Right renal pelvis (tissue), 4 donors: ENCODE measurements at places on chromosomes 1 and 21. TPM values are rescaled to one million over a fixed set of nuclear protein-coding genes. Genes with fewer than 3 reads are reported as not detected.

The SMCP gene
- polyA plus RNA-seq: not detected

The VASH2 gene
- 20.9 TPM for polyA plus RNA-seq

The CD1C gene
- polyA plus RNA-seq: 1.4 TPM

The TNFRSF4 gene
- polyA plus RNA-seq: 2.5 TPM

The CRYAA gene
- not detected for polyA plus RNA-seq

The CRP gene
- not detected for polyA plus RNA-seq

The PAX7 gene
- polyA plus RNA-seq: not detected

The PLA2G2D gene
- not detected for polyA plus RNA-seq

The KRTAP19-1 gene
- not detected for polyA plus RNA-seq

The ZBTB18 gene
- 31.8 TPM for polyA plus RNA-seq

The VHLL gene
- not detected for polyA plus RNA-seq

The ZNF496 gene
- 37.9 TPM for polyA plus RNA-seq

DNA sequence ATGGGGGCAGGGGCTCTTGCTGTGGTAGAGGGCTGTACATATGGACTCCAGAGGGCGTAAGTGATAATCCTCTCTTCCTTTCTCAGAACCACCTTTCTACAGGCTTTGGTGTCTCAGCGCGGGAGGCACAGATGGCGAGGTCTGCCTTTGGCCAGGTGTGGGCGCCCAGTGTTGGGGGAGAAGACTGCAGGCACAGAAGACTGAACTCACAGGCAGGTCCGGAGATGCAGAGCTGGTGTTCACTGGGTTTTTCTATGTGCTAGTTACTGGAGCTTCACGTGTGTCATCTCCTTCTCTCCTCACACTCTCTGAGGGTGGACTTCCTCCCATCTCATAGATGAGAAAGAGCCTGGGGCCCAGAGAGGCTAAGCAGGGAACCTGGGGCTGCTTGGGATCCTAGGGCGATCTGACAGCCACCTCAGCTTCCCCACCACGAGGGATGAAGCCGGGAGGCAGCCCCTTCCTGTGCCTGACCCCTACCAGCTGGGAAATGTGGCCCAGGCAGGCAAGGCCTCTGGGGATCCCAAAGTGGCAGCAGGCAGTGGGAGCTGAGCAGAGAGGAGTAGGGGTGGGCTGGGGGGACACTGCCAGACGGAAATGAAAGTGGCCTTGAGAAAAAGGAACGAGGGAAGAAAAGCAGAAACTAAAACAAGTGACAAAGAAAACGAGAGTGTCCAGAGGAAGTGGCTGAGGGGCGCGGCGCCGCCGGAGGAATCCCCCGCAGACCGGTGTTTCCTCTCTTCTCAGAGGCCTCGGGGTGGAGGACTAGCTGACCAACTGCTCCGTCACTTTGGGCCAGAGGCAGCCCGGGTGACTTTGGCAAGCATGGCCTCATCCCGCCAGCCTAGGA lies 191.6 kb downstream of the HIVEP3 start:
- no peak for DNase-seq

GRCh38 chr1:35924838-35925237 lies 6.1 kb upstream of the AGO3 start:
- no peak for DNase-seq

DNA sequence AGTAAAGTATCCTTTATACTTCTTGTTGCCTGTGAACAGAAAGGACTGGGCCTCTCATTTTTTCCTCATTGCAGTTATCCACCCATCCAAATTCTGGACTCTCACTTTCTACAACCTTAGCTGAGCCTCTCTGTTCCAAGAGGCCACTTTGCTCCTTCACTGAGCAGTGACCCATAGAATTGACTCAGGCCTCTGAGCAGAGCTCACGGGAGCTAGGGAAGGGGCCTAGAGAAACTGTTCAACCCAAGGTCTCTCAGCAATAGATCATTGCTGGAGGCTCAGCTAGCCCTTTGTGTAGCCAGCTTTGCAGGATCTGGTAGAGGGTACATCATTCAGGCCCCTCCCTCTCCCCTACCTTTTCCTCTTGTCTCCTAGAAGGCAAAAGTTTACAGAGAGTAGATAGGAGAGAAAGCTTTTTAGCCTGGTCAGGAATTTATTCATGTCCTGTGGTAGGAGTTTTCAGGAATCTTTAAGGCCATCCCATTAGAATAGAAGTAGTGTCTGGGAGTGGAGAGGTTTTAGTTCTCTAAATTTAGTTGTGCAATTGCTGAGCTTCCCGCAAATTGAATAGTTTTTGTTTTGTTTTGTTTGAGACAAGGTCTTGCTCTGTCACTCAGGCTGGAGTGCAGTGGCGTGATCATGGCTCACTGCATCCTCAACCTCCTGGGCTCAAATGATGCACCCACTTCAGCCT lies 6.7 kb downstream of the INTS3 start:
- DNase-seq: no peak

- DNase-seq: no peak
These were observed 22.4 kb downstream of the NOS1AP start for GRCh38 chr1:162091681-162092524.

- DNase-seq: no peak
These were observed 28.8 kb downstream of the TOR1AIP1 start for GRCh38 chr1:179910934-179911333.

- DNase-seq: no peak
These were observed 108.5 kb upstream of the HOOK1 start for GRCh38 chr1:59706303-59706599.

DNA sequence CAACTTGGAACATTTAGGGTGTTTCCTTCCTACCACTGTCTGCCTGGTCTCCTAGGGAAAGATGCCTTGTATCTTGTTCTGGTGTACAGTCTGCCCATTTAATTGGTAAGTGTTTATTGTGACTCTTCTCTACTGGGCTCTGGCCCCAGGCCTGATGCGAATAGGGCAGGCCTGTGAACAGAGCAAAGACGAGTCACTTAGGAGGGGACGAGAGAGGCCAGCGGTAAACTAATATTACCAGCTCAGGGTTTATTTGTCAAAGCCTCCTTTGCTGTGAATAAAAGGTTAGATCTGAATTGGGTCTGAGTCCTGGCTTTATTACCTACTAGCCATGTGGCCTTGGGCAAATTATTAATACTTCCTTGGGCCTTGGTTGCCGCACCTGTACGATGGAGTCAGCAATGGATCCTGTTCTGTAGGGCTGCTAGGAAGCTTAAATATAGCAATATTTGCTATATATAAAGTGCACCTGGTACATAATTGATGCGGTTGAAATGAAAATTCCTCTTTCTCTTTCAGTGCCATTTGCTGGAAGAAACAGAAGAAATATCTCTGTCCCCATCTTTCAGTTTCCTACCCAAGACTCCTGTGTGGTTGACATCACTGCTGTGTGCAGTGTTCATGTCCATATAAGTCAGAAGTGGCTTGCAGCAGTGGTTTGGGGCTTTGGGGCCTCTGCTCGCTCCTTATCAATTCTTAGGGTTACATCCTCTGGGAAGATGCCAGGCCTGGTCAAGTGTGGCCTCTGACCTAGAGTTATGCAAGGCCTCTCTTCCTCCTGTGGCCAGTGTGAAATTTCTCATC lies 32.4 kb downstream of the MAPKAPK2 start:
- DNase-seq: no peak

DNA sequence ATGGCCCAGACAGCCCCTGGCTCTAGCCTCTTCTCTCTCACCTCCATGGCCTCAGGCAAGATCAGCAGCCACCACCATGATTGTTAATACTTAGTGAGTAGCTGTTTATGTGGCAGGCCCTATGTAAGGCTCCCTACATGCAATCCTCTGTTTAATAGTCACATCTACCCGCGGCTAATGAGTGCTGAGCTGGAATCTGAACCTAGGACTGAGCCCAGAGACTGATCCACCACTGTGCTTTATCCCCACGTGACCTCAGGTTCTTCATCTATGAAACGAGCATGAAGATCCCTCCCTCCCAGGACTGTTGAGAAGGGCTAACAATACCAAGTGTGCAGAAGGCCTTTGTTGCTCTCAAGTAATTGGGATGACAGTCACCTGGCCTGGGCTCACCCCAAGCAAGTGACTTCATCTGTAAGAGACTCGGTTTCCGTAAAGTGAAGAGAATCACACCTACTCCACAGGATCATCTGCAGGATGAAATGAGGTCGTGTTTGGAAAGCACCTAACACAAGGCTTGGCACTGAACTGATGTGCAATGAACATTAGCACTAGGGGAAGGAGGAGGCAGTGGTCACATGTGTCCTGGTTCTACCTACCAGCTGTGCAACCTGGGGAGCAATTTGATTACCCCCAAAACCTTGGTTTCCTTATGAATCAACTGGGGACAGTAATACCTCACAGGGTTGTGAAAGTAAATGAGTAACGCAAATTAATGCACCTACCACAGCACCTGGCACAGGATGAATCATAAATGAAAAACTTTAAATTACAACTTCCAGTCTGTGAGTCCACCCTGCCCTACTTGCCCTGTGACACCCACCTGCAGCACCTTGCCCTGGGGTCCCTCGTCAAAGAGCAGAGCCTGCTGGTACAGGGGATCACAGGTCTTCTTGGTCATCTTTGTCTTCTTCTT lies 37.2 kb downstream of the RIMS3 start:
- DNase-seq: no peak

DNA sequence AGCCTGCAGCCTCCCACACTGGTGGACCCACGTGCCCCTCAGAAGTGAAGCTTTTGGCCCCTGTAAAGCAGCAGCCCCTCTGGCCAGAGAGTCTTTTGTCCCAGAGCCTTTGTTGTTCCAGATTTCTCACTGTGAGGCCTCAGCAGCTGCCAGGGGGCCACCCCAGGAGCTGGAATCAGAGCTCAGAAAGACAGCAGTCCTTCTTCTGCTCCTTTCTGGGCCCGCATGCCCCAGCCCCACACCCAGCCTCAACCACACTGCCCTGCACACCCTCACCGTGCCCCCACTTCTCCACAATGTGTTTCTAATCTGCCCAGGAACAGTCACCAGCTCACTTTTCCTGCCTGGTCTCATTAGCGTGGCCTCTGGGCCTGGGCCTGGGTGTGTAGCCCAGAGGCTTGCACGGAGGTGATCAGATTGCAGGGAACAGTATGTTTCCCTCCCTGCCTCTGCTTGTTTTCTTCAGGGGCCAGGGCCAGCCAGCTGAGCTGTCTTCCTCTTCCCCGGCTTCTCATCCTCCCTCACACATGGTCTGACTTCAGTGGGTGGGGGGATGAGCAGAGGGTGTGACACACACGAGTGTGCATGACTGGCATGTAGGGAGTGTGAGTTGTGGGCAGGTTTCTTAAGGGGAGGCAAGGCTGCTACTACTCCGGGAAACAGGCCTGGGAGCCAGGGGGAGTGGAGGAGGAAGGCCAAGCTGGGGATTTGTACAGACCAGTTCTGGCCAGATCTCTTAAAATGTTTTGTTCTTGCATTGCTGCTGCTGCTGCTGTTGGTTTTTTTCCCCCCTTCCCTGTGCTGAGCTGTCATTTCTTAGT lies 82.5 kb upstream of the ZNF648 start:
- peak; percentile 52 for DNase-seq

- no peak for DNase-seq
These were observed 47.7 kb downstream of the PGM1 start for GRCh38 chr1:63640633-63641567.

DNA sequence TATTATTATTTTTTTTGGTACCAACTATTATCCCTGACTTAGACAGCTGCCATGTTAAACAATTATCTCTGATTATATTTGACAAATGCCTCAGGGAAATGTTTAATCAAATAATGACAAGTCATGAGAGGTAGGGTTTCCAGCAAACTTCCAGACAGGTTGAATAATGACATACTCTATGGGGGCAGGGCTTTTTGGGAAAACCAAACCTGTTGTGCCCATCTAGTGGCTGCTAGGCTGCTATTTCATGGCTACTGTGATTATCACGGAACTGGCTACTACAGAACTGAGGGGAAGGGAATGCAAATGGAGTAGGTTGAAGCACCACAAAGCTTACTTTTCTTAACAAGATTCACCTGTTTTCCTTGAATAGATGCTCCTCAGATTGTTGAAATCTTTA lies 77.6 kb downstream of the DUSP10 start:
- DNase-seq: no peak

DNA sequence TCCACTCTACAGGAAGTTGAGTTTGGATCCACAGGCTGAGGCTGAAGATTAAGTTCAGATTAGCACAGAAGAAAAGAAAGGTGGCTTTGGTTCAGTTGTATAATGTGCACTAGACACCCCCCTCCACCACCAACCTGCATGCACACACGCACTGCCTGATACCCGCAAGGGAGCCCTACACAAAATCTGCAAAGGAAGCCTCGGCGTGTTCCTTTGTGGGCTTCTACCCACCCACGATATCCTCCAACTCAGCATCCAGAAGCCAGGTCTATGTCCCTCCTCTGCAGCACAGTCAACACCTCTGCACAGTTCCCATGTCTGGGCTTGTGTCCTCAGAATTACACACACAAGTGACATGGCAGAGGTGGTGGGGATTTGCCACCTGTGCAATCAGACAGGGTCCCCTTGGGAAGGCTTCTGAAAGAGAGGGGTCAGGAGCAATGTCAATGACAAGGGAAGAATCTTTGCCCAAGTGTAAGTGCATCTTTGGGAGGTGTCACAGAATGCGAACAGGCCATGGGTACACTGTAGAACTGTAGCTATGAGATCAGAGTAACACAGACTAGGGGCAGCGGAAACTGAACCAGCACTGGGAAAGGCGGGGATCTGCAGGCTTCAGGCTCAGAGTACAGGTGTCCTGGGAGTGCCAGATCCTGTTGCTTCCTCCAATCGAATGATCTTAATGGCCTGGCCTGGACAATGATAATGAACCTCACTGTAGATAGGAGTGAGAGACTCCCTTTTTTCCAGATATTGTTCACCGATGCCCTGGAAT lies 148.6 kb upstream of the ETV3 start:
- DNase-seq: no peak

GRCh38 chr1:4654764-4655673 lies 610 bp downstream of the AJAP1 start:
- DNase-seq: no peak

GRCh38 chr1:236706183-236706582 lies 19.9 kb downstream of the ACTN2 start:
- DNase-seq: no peak

GRCh38 chr1:76593618-76594017 lies 273.7 kb upstream of the ST6GALNAC5 start:
- DNase-seq: no peak

DNA sequence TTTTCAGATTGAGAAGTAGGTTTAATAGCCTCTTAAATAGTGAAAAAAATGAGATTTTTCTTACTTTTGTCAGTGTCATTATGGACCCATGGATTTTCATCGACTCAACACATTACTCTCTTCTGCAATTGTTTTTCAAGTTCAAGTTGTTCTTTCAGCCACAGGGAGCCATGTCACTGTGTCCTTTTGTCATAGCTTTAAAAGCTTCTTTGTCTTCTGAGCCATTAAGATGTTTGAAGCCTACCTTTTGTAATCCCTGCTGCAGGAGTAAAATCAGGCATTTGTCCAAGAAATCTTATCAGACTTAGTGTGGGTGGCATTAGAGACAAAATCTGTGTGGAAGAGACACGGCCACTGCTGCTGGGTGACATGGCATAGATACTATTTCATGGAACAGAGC lies 92.8 kb upstream of the ZP4 start:
- DNase-seq: no peak
